ENCODE measurements at places on chromosomes 1 and 21. TPM values are rescaled to one million over a fixed set of nuclear protein-coding genes. Genes with fewer than 3 reads are reported as not detected.
A peak's percentile ranks its signal among the peaks of the same experiment; 100 is the strongest.

GRCh38 chr1:46458190-46458589 lies 31.4 kb upstream of the DMBX1 start:
- peaks cover 8% of the 10 kb centered on the region for H3K27me3 ChIP-seq
- H3K4me1 ChIP-seq = no peaks in the 10 kb centered on the region
- H3K27ac ChIP-seq = no peak overlapping the region
- no peak for DNase-seq
- H3K36me3 ChIP-seq = no peaks in the 10 kb centered on the region
- no peak overlapping the region for H3K4me3 ChIP-seq

- no peak overlapping the region for H3K27ac ChIP-seq
- H3K4me1 ChIP-seq = no peaks in the 10 kb centered on the region
- H3K27me3 ChIP-seq = no peaks in the 10 kb centered on the region
- H3K4me3 ChIP-seq = no peak overlapping the region
- no peak for DNase-seq
- no peaks in the 10 kb centered on the region for H3K36me3 ChIP-seq
Measured at GRCh38 chr1:213419401-213420030, 368.5 kb downstream of the RPS6KC1 start.

DNA sequence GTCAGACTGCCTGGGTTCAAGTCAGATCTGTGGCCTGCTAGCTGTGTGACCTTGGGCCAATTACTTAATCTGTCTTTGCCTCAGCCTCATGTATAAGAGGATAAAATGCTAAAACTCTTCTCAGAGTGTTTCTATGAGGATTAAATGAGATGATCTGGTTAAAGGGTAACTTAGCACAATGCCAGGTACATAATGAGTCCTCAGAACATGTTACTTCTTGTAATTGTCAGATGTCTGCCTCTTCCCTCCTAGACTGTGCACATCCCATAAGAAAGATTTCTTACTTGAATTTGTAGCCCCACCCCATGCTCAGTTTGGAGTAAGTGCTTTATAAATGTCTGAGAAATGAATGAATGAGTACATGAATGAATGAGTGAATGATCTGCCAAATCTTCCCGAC lies 34.6 kb upstream of the HIVEP3 start:
- no peaks in the 10 kb centered on the region for H3K4me1 ChIP-seq
- H3K4me3 ChIP-seq = no peak overlapping the region
- H3K36me3 ChIP-seq = no peaks in the 10 kb centered on the region
- no peak overlapping the region for H3K27ac ChIP-seq
- H3K27me3 ChIP-seq = no peaks in the 10 kb centered on the region

DNA sequence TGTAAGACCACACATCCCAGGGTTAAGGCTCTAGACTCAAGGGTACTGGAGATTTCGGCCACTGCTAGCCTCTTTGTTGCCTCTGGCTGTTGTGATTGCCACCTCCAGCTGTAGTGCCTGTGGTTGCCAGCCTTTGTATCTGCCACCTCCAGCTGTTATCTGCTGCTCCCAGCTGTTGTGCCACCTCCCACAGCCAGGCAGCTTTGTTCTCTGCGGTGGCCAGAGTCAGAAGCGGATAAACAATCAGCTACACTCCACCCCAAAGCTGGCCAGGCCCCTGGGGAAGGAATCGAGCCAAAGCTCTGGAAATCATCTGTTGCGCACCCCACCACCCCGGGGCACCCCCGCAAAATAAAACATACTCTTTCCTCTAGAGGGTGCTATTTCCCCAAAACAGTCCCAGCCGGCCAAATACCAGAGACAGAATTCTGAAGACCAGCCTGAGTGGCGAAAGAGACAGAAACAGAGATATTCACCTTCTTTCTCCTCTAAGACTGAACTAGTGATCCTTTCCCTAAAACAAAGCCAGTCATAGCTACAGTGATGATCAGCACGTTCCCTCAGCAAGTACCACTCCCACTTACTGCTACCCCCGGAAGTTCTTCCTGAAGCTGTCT lies 14.8 kb upstream of the PIGM start:
- H3K4me3 ChIP-seq = peak overlapping the region; percentile 21
- DNase-seq = peak; percentile 41
- peaks cover 18% of the 10 kb centered on the region for H3K4me1 ChIP-seq
- H3K27me3 ChIP-seq = peaks cover 13% of the 10 kb centered on the region
- H3K27ac ChIP-seq = no peak overlapping the region

Gene DNTTIP2
- polyA plus RNA-seq = 80.6 TPM

DNA sequence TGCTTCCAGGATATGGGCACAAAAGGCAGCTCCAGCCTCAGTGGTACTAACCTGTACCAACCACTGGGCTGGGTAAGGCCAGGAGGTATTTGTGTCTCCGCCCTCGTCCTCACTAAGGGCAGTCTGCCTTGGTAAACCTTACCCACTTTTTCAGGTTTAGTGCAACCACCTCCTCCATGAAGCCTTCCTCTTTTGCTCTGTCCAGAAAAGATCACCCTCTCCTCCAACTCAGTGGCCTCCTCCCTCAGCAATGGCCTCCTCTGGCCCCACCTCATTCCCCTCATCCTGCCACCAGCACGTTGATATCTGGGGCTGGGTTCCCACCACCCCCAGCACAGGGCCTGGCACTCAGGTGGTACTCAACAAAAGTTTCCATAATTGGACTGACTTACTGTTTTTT lies 161.5 kb downstream of the GRIK3 start:
- H3K27ac ChIP-seq = no peak overlapping the region
- no peaks in the 10 kb centered on the region for H3K27me3 ChIP-seq
- H3K4me3 ChIP-seq = no peak overlapping the region
- H3K4me1 ChIP-seq = no peaks in the 10 kb centered on the region
- no peaks in the 10 kb centered on the region for H3K36me3 ChIP-seq
- DNase-seq = no peak

- no peaks in the 10 kb centered on the region for H3K27me3 ChIP-seq
- H3K4me1 ChIP-seq = peaks cover 12% of the 10 kb centered on the region
- DNase-seq = no peak
- H3K27ac ChIP-seq = peak overlapping the region; percentile 78
- H3K4me3 ChIP-seq = peak overlapping the region; percentile 81
Measured at GRCh38 chr1:28517649-28517999, 11.8 kb downstream of the RCC1 start.

Gene NBPF20
- polyA plus RNA-seq = 1.6 TPM

GRCh38 chr1:204383163-204383904 lies 23.6 kb upstream of the PLEKHA6 start:
- no peak overlapping the region for H3K27ac ChIP-seq
- H3K36me3 ChIP-seq = no peaks in the 10 kb centered on the region
- H3K4me3 ChIP-seq = no peak overlapping the region
- H3K27me3 ChIP-seq = peaks cover 21% of the 10 kb centered on the region
- no peak for DNase-seq

DNA sequence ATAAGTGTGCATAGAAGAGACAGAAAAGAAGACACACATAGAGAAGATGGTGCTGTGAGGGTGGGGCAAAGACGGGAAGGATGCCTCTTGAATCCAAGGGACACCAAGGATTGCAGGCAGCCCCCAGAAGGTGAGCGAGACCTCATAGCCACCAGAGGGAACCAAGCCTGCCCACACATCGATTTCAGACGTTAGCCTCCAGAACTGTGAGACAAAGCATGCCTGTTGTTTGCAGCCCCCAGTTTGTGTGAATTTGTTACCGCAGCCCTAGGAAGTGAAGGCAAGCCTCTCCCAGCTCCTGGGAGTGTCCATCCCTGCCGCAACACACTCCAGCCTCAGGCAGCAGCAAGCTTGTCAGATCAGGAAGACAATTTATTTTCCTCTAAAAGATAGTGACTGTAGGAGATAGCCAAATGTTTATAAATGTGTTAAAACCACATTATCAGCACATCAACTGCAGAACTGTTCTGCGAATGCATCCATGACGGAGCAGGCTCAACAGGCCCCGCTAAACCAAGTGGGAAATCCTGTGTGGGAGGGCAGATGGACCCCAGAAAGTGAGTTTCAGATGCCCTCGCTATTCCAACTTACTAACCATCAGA lies 543.3 kb downstream of the MATN1 start:
- H3K36me3 ChIP-seq = no peaks in the 10 kb centered on the region
- no peaks in the 10 kb centered on the region for H3K4me1 ChIP-seq
- no peak overlapping the region for H3K27ac ChIP-seq
- no peak overlapping the region for H3K4me3 ChIP-seq
- no peaks in the 10 kb centered on the region for H3K27me3 ChIP-seq

DNA sequence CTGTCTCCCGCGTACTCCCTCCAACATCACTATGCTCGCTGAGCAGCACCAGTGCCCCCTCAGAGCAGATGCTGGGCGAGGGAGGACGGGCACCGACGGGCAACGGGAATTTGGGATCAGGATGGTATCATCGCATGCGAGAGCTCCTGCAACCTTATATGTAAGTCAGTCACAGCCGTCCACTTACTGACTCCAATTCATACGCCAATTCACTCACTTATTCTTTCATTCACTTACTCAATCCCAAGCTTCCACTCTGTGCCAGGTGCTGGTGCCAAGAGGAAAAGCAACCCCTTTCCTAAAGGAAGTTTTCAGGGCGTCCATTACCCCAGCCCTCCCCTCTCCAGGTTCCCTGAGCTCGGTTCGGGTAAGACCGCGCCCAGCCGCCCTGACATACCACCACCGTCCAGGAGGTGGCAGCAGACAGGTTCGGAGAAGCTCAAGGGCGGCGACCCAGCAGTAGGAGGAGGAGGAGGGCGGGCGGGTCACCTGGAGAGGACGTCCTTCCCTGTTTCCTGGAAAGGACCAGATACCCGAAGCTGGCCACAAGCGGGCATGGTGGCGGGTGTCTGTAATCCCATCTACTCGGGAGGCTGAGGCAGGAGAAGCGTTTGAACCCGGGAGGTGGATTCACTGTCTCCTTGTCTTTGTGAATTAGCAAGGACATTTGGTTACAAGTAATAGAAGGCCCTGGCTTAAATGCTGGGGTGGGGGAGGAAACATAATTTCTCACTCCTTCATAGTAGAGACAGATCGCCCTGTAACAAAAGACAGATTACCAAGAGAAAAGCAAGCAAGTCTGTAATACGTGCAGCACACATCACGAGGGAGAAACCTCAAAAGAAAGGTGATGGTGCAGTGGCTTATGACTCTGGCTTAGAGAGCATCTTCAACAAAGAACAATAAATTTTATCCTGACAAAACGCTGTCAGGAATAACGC lies 7.6 kb upstream of the IL22RA1 start:
- peaks cover 54% of the 10 kb centered on the region for H3K27me3 ChIP-seq
- no peaks in the 10 kb centered on the region for H3K36me3 ChIP-seq
- DNase-seq = peak; percentile 43
- no peak overlapping the region for H3K27ac ChIP-seq
- H3K4me1 ChIP-seq = no peaks in the 10 kb centered on the region
- H3K4me3 ChIP-seq = no peak overlapping the region

DNA sequence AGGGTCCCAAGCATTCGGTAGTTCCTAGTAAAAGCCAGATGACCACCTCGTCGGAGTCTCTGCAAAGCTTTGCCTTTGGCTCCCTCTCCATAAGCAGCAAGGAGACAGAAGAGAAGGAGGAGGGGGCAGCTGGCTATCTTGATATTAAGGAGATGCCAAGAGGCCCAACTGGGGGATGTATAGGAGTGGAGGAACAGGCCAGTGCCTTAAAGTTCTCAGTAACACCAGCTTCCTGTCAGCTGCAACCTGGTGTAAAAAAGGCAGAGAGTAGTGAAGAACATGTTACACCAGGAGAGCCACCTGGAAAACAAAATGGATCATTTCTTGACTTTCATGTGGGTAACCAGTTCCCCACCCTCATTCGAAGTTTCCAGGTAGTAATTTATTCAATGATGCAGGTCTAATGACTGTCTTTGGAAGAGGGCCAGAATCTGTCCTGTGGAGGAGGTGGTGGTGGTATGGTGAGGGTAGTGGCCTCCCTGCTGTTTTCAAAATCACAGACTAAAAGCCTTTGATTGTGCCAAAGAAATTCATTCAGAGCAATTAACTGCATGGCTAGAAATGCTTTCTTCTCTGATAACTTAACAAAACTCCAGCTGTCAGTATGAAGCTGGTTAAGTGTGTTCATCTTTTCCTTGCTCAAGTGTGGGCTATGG lies 27.3 kb downstream of the TMEM200B start:
- no peaks in the 10 kb centered on the region for H3K4me1 ChIP-seq
- no peak for DNase-seq
- no peak overlapping the region for H3K4me3 ChIP-seq
- H3K27ac ChIP-seq = no peak overlapping the region

Gene CRB1
- polyA plus RNA-seq = 0.41 TPM

Gene OR2L2
- 0.14 TPM for polyA plus RNA-seq

GRCh38 chr21:43658769-43659135 lies 536 bp downstream of the HSF2BP start:
- no peak overlapping the region for H3K27ac ChIP-seq
- H3K27me3 ChIP-seq = no peaks in the 10 kb centered on the region
- H3K4me1 ChIP-seq = peaks cover 27% of the 10 kb centered on the region

Gene LIPI
- 0.02 TPM for polyA plus RNA-seq

Gene PGLYRP3
- 0.94 TPM for polyA plus RNA-seq

DNA sequence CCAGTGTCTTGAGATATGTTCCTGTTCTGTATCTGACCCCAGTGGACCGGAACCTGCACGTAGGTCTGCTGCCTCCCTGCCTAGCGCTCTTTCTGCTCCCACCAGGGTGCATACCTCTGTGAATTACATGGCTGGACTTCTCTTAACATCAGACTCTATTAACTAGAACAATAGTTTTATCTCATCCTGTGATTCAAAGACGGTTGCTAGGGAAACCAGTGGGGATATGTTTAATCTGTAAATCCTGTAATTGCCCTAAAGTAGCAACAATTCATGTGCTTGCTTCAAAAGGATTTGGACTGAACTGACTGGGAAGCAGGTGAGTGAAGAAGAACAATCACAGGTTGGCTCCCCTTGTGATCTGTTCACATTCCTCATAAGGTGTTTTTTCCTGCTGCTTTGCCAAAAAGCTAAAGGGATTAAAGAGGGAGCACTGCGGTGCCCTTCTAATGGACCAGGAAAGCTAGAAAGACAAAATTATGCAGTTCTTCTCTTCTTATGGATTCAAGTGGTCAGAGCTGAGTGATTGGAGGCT lies 52.7 kb upstream of the DIRAS3 start:
- no peak for DNase-seq
- no peak overlapping the region for H3K27ac ChIP-seq
- no peak overlapping the region for H3K4me3 ChIP-seq
- no peaks in the 10 kb centered on the region for H3K36me3 ChIP-seq

Measured in thymus (tissue), 14 donors.